NCI-H446 treated with DMSO at 0.1 percent for 48 hours (cell line): ENCODE measurements at places on chromosomes 4 and X.

- peak; percentile 32 for DNase-seq
Measured at GRCh38 chrX:23434356-23434884, 99.8 kb downstream of the PTCHD1 start.

DNA sequence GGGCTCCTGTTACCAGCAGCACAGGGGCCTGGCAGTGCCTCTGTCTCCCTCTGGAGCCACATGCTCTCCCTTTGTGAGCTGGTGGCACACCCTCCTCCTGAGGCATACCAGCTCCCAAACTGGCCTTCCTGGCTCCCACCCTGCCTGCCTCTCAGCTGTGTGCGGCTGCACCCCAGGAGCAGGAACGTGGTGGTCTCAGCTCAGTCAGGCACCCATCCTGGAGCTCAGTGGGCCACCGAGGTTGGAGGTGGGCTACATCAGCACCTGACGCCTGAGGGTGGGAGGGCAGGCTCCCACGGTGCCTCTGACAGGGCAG is 85.9 kb upstream of the NKX1-1 start:
- no peak for DNase-seq

DNA sequence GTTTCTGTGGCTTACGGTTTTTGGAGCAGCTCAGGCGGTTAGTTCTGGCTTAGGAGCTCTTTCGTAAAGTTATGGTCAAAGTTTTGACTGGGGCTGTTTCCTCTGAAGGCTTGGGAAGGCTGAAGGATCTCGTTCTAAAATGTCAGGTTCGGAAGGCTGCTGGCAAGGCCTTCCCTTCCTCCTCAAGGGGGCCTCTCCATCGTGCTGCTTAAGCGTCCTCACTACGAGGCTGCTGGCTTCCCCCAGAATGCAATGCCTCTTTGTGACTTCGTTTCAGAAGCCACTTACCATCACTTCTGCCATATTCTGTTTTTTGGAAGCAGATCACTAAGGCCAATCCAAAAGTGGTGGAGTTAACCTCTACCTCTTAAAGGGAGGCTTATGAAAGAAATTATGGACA is 1196.4 kb upstream of the TENM3 start:
- DNase-seq, result no peak

DNA sequence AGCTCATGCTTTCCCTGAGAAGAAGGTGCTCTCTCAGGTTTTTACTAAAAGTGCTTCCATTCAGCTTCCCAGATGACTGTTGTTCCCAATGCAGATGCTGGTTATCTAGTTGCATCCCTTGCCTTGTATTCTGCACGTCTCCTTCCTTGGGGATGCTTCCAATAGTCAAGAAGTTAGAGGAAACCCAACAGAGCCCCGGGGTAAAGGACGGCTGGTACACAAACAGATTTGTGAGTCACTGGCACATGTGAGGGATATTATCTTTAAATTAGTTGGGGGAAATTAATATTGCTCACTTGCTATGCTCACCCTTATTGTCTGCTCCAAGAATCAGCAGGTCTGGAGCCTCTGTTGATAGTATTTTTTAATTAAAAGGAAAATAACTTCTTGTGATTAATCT is 465.2 kb upstream of the BOD1L1 start:
- DNase-seq, result no peak

DNA sequence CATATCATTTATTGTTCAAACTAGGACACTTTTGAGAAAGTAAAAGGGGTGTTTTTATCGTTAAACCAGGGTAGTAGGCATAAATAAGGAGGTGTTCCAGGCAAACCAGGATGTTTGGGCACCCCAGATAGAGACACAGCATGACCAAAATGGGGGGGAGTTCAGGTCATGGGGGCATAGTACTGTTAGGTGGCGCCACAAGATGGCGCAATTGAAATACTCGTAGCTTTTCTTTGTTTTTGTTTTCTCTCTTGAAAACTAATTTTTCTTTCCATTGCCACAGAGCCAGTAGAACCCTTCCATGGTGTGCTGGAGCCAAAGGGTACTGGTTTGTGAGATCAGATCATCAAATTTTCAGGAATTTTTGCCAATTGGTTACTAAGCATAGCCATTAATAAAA is 283.4 kb downstream of the BCOR start:
- no peak for DNase-seq

DNA sequence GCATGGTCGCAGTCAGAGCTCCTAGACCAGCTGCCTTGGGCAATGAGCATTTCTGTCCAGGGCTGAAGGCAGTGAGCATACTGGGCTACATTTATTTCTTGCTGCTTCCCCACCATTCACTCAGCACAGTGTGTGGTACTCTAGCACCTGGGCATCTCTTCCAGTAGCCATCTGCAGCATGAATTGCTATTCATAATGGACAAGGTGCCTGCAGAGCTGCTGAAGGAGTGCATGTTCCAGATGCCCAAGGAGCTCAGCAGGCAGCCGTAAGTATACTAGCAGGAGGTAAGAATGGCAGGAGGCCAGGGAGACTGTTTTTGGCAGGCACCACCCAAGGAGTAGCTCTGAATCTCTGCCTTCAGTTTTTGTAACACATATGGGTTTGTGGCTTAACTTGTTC is 110.4 kb upstream of the RXFP1 start:
- DNase-seq, result no peak

GRCh38 chr4:149264093-149264733 is 551.4 kb downstream of the IQCM start:
- DNase-seq, result no peak

DNA sequence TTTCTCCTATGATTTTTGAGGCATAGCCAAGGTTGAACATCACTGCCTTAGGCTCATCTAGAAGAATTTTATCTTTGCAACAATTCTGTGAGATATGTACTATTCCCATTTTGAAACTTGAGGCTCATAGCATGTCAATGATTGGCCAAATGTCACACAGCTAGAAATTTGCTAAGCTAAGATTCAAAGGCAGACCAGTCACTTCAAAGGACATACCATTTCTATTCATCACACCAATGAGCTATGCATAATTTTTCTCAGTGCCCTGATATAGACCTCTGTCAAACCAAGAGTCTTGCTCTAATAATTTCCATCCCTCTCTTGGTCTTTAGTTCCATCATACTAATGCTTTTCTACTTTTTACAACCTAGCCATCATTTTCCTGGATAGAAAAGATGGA is 27.6 kb upstream of the SERTM2 start:
- DNase-seq, result no peak

- DNase-seq, result no peak
Measured at GRCh38 chr4:144989306-144989705, 108.7 kb downstream of the ANAPC10 start.

DNA sequence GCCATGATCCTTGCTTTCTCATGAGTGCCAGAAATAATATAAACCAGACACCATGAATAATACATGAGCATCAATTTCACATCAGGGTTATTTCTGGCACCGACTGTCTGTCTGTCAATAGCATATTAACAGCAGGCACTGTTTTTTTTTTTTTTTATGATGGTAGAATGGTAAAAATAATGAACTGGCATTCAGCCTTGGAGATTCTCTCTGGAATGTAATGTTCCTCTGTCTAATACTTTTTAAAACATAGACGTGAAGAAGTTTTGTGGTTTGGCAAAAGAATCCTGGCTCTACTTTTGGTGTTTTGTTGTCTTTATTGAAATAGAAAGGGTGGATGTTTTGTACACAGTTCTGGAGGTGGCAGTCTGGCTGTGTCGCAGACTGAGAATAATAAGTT is 874.6 kb upstream of the PRKX start:
- DNase-seq, result no peak

DNA sequence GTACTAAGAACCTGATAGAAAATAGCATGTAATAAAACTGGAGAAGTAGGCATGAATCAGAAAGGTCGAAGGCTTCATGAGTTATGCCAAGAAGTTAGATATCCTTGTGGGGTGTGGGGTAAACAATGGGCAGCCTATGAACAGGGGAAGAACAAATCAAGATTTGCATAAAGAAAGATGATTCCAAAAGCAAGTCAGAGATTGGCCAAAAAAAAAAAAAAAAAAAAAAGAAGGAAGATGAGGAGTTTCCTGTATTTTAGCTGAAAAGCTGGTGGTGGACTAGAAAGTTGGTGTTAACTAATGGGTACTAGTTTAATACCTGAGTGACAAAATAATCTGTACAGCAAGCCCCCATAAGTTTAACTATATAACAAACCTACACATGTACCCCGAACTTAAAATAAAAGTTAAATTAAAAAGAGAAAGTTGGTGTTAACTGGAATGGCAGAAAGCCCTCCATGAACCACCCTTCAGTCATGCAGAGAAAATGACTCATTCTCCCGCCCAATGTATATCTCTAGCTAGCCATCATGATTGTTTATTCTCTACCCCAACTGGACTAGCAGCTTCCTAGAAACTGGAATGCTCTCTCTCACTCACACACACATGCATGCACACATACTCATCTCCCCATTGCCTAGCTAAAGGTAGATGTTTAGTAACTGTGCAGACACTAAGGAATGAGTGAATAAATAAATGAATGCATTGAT is 41.7 kb downstream of the ATP11C start:
- DNase-seq, result no peak

DNA sequence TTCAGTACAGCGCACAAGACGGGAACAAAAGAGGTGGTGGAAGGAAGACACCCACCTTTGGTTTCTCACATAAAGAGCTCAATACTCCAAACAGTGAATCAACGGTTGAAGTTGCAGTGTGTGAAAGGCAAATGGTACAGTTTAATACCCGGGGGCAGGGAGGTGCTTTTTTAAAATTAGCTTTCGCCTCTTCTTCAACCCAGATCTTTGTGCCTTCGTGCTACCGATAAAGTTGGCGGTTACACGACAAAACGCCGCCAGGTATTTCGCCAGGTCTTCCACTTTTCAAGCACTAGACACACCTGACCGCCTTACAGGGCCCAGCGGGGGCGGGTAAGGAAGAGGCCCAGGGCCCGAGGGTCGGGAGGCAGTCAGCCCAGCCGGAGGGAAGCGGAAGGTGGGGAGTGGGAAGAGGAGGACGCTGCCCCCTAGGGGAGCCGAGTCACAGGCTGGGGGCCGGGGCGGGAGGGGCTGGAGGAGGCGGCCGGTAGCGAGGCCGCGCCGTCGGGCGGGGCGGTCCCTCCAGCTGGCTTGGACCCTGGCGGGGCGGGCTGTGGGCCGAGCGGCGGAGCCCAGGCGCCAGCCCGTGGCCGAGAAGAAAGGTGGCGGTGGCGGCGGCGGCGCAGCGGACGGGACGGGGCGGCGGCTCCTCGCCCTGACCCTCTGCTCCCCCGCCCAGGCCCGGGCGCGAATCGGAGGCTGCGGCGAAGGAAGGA is 16.0 kb downstream of the UTP3 start:
- DNase-seq, result peak; percentile 62

- DNase-seq, result no peak
Measured at GRCh38 chrX:42772874-42773273, 5.1 kb downstream of the PPP1R2C start.
